ENCODE measurements at places on chromosomes 6 and 20. TPM values are rescaled to one million over a fixed set of nuclear protein-coding genes. Genes with fewer than 3 reads are reported as not detected.

NKX2-2 gene
- total RNA-seq: not detected

GTF3C6 gene
- 65.0 TPM for total RNA-seq

RAET1G gene
- total RNA-seq: 0.27 TPM

MAP1LC3A gene
- total RNA-seq: 7.8 TPM

PBOV1 gene
- total RNA-seq: not detected

All from thoracic aorta endothelial cell (primary cell).